ENCODE measurements at places on chromosomes 6 and 20.

GRCh38 chr20:14232650-14233049 lies 104.8 kb downstream of the FLRT3 start:
- no peak for DNase-seq

GRCh38 chr6:130276507-130276906 lies 53.8 kb upstream of the SAMD3 start:
- no peak for DNase-seq

DNA sequence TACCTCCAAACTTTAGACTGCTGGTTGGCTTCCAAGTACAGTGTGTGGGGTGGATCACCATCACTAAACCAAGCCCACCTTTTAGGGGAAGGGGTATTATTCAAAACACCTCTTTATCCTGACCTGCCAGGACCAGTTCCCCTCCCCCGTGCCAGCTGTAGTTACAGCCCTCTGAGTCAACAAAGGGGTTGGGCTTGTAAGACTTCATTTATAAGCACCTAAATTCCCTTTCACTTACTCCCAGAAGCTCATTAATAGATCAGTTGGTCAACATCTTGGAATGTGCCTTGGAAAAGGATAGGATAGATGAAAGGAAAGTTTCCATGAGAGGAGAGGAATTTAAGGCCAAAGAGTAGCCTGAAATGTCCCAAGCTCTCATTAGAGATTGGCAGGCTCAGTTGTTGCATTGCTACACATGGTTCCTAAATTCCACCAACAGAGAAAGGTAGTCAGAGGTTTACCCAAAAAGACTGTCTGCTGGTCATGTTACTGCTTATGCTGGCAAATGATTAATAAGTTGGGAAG lies 59.2 kb downstream of the TNFAIP3 start:
- DNase-seq, result no peak

DNA sequence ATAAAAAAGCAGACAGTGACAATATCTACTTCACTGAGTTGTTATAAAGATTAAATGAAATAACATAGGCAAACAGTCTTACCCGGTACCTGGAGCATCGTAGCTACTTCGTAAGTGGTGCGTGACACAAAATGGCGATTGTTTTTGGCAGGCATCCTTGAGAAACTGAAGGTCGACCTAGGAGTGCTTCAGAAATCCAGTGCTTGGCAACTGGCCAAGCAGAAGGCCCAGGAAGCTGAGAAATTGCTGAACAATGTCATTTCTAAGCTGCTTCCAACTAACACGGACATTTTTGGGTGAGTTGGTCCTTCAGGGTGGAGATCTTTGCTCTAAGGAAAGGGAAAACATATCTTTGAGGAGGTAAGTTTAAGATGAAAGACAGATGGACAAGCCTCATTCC lies 4.8 kb downstream of the BPIFA2 start:
- DNase-seq, result no peak

DNA sequence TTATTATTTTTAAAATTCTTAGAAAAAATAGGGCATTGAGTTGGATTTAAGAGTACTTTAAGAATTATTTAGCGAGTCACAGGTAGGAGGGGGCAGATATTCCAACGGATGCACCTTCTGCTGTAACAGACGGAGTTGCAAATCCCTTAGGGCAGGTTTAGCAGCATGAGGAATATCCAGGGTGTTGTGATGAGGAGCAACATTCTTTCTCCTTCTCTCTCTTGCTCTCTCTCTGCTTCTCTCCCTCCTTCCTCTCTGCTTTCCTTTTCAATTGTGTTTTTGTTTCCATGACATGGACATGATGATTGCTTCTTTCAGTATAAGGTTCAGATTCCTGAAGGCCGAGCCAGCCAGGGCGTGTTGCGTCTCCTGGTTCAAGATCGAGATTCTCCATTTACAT lies 28.9 kb downstream of the CDH26 start:
- DNase-seq, result no peak

- DNase-seq, result no peak
Measured at GRCh38 chr6:110448846-110449540, 27.4 kb downstream of the SLC22A16 start.

- no peak for DNase-seq
Measured at GRCh38 chr6:53986721-53987521, 124.3 kb upstream of the MLIP start.

GRCh38 chr6:7537565-7538174 lies 3.8 kb upstream of the DSP start:
- no peak for DNase-seq

DNA sequence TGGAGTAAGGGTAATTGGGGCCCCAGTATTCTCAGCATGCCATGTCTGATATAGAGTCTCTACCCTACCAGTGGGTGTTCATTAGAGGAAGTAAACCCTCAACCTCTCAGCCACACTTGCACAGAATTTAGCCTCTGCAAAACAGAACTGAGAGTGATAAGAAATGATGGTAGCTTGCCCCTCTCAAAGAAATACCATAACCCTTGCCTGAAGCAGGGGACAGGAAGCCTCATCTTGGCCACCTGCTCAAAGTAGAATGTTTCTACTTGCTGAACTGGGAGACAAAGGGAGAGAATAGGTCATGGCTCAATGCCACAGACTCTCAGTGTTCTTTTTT lies 33.7 kb downstream of the SPTLC3 start:
- no peak for DNase-seq

DNA sequence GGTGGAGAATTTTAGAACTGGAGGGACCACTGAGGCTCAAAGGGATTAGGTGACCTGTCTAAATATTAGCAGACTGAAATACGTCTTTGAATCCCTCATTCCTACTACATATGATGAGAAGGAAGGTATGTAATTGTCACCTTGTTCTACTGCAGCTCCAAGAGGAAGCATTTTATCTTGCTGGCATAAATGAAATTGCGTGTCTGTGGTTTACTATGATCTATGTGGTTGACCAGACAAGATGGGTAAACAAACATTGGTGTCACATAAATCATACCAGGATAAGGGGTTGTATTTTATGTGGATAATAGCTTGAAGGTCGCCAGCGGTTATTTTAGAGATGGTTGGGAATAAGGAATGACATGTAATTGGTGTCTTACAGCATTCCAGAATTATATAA lies 78.2 kb downstream of the LAMA4 start:
- DNase-seq, result no peak

- DNase-seq, result no peak
Measured at GRCh38 chr6:251920-252319, 40.4 kb upstream of the DUSP22 start.

DNA sequence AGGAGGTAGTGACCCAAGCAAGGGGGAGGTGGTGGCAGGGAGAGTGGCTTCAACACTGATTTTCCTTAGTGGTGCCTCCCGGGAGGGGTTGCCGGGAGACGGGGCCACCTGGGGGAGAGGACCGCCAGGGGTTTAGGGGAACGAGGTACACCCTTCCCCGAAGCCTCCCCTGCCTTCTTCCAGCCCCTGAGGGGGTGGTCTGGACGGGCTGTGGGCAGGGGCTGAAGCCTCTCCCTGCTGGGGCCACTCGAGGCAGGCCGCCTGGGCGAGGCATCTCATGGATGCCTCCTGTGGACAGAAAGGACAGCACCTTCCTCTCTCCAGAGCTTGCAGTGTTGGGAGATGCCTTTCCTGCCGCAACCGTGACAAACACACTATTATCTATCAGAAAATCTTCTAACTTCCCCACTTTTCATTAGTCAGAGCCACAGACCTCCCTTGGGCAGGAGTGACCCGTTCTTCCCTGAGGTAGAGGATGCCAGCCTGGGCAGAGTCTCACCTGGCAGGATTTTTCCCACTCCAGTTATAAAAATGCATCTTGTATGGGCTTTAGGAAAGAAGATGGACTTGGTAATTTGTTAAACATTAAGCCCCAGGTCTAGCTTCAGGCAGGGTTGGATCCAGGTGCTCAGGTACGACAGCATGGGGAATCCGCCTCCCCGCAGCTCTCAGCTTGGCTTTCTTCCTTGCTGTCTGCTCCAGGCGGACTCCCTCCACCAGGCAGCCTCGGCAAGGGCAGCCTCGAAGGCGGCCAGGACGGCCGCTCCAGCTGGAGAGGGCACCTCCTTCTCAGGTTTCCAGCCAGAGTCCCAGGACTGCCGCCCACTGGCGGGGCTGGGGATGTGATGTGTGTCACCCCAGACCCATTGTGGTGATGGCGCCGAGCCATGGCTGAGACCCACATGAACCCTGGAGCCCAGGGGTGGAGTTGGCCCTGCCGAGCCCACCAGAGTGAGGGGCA lies 11.0 kb downstream of the HRH3 start:
- DNase-seq, result no peak

GRCh38 chr6:23027281-23027680 lies 457.9 kb downstream of the HDGFL1 start:
- DNase-seq, result no peak

DNA sequence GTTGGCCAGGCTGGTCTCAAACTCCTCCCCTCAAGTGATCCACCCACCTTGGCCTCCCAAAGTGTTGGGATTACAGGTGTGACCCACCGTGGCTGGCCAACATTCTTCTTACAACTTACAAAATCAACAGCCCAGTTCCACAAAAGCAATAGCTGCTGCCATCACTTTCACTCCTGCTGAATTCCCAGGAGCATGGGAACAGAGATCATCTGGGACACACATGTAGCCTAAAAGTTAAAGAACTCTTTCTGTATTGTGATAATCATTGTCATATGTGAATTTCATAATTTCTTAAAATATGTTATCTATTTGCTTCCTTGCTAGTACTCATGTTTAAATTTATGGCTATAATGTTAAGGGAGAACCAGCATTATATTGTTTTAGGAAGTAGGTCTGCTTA lies 51.7 kb downstream of the NCOA6 start:
- no peak for DNase-seq

- no peak for DNase-seq
Measured at GRCh38 chr20:64099086-64099786, 8.1 kb downstream of the NPBWR2 start.

DNA sequence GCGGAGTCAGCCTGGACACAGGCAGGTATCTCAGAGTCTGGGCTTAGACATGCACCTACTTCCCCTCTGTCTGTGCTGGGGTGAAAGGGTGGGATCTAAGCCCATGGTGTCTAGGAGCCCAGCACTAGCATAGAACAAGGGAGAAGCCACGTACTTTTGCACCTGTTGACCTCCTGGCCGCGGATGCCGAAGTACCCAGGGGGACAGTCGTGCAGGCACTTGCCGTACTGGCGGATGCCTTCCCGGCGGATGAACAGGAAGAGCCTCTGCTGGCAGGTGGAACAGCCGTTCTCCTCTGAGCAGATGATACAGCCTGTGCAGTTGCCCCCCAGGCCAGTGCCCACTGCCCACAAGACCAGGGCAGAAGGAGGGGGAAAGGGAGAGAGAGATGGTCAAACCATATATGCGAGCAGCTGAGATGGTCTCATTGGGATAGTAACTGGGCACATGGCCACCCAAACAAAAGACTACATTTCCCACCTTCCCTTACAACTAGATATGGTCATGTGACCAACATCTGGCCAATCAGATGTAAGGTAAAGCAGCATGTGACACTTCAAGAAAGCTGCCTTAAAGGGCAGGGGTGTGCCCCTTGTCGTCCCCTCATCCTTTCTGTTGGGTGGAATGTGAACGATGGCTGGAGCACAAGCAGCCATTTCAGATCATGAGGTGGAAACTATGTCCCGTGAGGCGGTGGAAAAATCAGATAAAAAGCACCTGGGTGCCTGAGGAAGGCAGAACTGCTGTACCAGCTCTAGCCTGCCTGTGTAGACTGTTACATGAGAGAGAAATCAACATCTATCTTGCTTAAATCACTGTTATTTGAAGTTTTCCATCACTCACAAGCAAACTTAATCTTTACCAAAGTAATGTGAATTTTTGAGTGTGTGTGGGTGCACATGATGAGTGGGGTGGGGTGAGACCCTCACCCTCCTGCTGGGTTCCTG lies 34.0 kb downstream of the RSPO4 start:
- DNase-seq, result no peak

DNA sequence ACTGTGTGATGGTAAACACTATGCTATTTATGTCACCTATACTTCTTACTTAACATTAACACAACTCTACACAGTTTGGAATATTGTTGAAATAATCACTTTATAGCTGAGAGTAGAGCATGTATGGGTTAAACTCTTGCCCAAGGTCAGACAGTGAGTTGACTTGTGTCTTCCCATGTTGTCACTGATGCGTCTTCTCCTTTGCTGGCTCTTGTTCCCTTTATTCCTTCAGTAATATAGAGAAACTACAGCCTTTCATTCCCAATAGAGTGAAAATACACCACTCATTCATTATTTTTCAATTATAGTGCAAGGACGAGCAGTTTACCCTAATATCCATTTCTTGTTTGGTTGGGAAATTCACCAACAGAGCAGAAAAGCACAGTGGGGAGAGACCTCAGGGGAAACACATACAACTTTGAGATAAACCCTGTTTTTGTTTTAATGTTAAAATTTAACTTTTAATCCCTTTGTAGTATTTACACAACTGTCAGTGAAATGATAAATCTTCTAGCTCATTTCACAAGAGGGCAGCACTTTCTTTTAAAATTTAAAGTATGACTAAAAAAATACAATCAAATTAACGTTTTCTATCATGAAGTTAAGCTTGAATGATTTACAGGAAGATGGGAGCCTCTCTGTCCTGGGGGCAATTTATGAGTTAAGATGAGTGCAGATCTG lies 363.0 kb downstream of the UTRN start:
- no peak for DNase-seq

- DNase-seq, result no peak
Measured at GRCh38 chr6:56916849-56917551, 37.9 kb upstream of the BEND6 start.

DNA sequence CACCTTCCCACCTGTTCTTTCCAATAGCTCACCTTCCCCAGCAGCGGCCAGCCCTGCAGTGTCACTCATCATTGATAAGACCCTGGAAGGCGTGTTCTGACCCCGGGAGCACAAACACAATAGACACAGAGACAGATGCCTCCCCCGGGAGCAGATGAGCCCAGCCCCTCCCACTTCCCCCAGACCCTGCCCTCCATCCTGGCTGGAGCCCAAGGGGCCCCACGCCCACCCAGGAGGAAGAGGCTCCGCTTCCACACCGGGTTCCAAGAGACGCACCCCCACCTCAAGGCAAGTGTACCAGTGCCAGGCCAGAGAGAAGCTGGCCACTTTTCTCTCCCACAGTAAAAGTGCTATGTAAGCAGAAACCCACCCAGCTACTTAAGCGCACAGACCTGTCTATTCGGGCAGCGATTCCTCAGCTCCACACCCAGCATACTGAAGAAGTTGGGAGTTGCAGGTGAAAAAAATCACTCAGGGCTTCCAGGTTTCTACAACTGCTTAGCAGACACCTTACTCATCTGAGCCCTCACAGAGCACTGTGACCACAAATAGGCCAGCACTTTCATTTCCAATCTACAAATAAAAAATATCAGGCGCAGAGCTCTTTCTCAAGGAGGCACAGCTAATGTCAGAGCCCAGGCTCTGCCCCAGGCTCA lies 93.4 kb upstream of the NXT1 start:
- no peak for DNase-seq

- no peak for DNase-seq
Measured at GRCh38 chr20:14600527-14600926, 263.1 kb upstream of the FLRT3 start.
